Glomerular endothelial cell (primary cell): ENCODE measurements at places on chromosomes 1 and 21.

DNA sequence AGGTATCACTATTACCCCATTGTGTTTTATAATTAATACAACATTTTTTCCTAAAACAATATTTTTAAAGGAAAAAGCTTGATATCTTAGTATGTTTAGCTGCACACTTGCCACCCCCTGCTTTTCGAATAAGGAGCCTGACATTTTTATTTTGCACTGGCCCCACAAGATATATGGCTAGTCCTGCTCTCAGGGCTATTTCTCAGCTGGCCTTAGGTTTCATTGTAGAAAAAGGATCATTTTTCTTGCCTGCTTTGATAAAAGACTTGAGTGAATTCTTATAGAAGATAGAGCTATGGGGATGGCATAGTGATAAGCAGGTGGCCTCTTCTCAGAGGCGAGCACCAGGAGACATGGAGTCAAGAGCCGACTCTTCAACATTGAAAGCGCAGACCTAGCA lies 167.0 kb downstream of the FAM78B start:
- no peak for DNase-seq

DNA sequence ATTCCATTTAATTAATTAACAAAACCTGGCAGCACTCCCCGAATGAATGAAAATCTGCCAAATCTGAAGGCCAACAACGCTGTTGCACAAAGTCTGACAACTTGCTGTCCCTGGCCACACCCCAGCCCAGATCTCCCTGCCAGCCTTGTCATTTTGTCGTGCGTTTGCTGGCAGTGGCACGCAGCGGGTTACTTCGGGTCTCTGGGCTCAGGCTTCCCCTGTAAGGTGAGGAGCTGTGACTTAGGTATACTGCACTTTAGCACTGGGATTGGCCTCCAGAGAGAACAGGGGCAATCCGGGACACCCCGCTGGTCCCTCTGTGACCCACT lies 34.3 kb upstream of the SIM2 start:
- no peak for DNase-seq

- no peak for DNase-seq
Observed at GRCh38 chr1:7552402-7552801, 218.7 kb upstream of the VAMP3 start.

DNA sequence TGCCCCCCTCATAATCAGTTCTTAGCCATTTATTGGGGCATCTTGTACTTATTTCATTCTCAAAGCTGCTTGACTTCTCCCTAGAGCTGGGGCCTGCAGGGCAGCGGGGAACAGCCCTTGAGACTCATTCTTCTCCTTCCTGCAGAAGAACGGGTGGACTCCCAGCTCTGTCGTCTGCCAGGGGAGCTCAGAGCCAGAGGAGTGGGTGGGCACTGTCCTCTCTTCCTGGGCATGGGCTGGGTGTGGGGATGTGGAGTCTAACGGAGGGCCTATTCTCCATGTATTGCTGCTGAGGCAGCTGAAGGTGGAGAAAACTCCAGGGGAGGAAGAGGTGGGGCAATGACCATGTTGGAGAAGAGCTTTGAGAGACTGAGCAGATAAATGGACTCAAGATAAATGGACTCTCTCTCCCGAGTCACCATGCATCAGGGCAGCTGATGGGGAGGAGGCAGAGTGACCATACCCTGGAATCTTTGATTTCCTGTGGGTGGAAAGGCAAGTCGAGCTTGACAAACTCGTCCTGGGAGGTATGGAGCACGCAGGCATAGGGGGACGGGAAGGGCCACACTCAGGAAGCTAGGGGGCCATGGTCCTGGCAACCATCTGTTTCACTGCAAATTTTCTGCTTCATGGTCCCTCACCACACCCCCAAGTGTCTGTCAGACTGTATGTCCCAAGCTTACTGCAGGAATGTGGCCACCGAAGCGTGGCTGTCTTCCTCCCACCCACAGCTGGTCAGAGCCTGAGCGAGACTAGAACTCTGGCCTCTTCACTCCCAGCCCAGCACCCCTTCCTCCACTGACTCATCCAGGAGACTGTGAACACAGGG lies 56.9 kb upstream of the ATP2B4 start:
- DNase-seq: no peak

DNA sequence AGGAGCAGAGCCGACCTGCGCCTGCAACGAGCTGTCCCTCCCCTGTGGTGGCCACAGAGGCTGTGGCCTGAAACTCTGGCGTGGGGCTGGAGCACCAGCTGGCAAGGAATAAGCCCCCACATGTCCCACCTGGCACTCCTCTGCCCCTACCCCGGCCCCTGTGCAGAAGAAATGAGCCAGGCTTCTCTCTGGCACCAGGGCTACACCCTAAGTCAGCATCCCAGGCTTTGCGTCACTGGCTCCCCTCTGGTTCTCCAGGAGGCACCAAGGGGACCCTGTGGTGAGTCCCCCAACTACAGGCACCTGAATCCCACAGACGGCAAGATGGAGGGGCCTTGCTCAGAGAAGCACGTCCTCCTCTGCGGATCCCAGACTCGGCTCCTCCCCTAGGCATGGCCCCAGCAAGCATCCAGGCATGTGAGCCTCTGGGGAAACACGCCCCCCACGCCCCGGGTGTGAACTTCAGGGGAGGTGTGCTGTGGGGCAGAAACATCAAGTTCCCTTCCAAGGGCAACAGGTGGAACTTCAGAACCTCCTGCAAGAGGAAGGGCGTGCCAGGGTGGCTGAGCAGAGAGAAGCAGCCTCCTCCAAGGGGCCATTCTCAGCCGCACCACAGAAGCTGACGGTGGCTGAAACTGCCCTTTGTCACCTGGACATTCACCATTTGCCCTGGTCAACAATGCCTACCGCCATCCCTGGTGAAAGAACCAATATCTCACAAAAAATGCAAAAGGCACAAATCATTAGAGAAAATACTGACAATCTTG lies 2.9 kb downstream of the KRTAP10-7 start:
- no peak for DNase-seq

DNA sequence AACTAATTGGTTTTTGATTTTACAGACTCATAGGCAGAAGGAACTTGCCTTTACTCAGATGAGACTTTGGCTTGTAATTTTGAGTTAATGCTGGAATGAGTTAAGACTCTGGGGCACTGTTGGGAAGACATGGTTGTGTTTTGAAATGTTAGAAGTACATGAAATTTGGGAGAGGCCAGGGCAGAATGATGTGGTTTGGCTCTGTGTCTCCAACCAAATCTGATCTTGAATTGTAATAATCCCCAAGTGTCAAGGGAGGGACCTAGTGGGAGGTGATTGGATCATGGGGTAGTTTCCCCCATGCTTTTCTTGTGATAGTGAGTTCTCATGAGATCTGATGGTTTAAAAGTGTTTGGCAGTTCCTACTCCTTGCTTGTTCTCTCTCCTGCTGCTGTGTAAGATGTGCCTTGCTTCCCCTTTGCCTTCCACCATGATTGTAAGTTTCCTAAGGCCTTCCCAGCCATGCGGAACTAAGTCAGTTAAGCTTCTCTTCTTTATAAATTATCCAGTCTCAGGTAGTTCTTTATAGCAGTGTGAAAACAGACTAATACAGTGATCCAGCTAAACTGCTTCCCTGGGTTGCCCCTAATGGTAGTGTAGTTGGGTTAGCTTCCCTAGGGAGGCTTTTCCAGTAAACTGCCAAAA lies 10.2 kb downstream of the CPT2 start:
- no peak for DNase-seq

- no peak for DNase-seq
Observed at GRCh38 chr1:155241841-155242264, 13.4 kb downstream of the ENTREP3 start.

- no peak for DNase-seq
Observed at GRCh38 chr21:45990741-45991605, 9.4 kb downstream of the COL6A1 start.

DNA sequence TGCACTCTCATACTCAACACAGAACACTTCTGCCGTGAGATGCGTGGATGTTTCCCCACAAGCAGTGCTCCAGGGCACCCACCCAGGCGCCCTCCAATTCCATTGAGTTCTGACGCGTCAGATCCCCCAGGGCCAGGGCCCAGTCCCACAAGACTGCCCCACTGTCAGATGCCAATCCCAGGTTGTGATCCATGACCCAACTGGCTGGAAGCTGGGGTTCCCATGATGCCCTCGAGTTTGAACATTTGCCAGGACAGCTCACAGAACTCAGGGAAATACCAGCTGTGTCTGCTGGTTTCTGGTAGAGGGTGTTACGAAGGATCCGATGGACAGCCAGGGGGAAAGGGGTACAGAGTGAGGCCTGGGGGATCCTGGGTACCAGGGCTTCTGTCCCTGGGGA lies 58.4 kb downstream of the AGPAT3 start:
- DNase-seq: no peak

DNA sequence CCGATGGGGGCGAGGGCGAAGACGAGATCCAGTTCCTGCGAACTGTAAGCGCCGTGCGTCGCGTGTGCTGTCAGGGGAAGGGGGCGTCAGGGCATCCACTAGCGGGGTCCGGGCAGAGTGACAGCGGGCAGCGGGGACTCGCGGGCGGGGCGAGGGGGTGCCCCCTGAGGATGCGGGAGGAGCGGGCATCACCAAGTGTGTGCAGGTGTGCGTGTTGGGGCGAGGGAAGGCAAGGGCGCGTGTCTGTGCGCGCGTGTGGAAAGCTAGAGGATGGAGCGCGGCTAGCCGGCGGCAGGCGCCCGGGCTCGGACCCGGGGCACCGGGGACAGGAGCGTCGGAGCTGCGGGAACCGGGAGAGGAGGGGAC lies 525 bp downstream of the RYR2 start:
- no peak for DNase-seq

GRCh38 chr1:94955767-94956632 lies 29.1 kb upstream of the CNN3 start:
- no peak for DNase-seq

GRCh38 chr1:153790313-153790965 lies 15.2 kb downstream of the SLC27A3 start:
- DNase-seq: no peak
